ENCODE measurements at places on chromosomes 11 and 22. TPM values are rescaled to one million over a fixed set of nuclear protein-coding genes. Genes with fewer than 3 reads are reported as not detected.

Gene ART1
- 7.6 TPM for polyA plus RNA-seq

Gene KRTAP5-2
- polyA plus RNA-seq = not detected

Gene MMP1
- 0.10 TPM for polyA plus RNA-seq

Gene ST14
- polyA plus RNA-seq = 0.67 TPM

Gene MS4A4E
- polyA plus RNA-seq = 2.0 TPM

GRCh38 chr11:75450826-75451821, 18.1 kb upstream of the KLHL35 start:
- DNase-seq = no peak

GRCh38 chr11:19762266-19762665, 49.6 kb downstream of the NAV2 start:
- DNase-seq = no peak

DNA sequence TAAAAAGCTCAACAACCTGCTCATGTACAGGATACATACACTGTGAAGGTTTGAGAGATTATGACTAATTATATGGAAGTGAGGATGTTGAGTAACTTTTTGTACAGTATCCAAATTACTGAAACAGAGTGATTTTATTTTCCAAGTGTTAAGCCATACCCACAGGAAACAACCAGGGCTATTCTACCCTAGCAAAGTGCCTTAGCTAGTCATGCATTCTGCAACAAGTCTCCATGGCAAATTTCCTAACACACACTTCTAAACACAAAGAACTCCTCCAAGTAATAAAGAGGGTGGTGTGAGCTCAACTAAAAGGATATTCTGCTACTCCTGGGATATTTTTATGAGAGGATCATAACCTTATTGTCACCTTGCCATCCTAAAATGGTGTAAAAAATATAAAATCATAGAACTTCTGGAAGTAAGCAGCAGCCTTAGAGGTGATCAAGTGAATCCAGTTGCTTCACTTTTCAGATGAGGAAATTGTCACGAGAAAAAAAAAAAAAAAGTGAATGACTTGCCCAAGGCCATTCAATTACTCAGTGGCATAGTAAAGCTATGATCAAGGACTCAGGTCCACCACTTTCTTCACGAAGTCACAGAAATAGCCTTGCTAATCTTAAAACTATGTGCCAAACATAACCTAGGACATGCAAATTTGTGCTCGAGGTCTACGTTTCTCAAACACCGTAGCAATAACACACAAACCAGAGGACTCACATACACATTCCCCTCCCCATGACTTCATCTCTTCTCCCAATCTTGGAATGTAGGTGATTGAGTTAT, 4.2 kb downstream of the LGR4 start:
- DNase-seq = no peak

GRCh38 chr11:66674964-66675602, 2.6 kb downstream of the RBM4B start:
- DNase-seq = no peak

DNA sequence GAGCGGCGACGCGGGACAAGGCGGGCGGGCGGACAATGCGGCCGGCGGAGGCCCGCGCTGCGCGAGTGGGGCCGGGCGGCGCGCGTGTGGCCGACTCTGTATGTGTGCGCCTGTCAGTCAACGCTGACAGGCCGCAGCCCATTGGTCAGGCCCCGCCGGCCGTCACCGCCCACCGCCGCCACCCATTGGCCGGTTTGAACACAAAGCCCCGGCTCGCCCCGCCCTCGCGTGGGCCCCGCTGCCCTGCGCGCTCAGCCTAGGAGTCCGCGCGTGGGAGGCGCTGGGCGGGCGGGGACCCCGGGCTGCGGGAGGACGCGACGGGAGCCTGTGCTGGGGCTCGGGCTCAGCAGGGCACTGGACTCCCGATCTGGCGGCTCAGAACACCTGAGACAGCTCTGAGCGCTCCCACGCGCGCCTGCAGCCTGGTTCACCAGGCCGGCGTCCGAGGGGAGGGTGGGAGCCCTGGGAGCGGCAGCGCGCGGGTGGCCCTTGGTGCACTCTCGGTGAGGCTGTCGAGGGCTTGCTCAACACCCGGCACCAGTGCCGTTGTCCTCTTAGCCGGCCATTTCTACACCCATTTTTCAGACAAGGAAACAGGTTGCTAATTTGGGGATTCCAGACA, at the start of gene SUN2:
Gene SUN2 (minus strand): TSS at position 88 of the 622 bp plus-strand sequence. CDS start 3,370 bp downstream, outside the sequence.
- DNase-seq = peak; percentile 89

- DNase-seq = no peak
These were observed 34.2 kb downstream of the PICALM start for GRCh38 chr11:86034710-86035109.

GRCh38 chr11:131254254-131254653, 116.2 kb upstream of the NTM start:
- DNase-seq = no peak
